ENCODE measurements at places on chromosomes 2 and 18.
A peak's percentile ranks its signal among the peaks of the same experiment; 100 is the strongest.

DNA sequence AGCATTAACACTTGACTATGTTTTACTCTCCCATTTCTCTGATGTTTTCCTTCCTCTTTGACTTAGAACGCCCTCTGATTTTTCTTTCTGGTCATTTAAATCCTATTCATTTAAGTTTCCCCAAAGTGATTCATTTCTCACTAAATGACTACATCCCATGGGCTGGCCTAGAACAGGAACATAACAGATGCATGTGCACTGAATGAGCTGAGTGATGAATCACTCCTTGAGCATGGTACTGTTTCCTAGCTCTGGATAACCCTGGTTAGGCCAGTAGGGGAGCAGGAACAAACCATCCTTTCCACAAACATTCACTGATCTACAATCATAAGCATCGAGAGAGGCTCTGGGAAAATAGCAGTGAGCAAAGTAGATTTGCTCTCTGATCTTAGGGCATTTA is 221.9 kb upstream of the SETBP1 start:
- DNase-seq = no peak

- DNase-seq = no peak
These were observed 769.6 kb upstream of the CRIM1 start for GRCh38 chr2:35585972-35586371.

GRCh38 chr18:13558124-13558523 is 168.2 kb downstream of the FAM210A start:
- DNase-seq = no peak

DNA sequence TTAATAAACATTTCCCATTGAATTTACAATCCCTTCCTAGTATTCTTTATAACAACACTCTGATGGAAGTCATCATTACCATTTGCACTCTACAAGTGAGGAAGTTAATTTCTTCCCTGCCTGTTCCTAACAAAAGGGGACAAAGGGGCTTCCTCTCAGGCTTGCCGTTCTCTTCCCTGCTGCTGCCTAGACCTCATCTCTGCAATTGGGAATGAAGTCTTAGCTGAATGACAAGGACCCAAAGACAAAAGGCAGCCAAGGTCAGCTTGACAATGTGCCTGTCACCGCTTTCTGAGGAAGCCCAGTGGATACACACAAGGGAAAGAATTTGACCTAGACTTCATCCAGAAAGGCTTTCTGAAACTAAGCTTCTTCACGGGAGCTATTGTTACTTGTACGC is 416.4 kb downstream of the CMPK2 start:
- no peak for DNase-seq

GRCh38 chr2:74440378-74441169 is 1.2 kb downstream of the RTKN start:
- no peak for DNase-seq

DNA sequence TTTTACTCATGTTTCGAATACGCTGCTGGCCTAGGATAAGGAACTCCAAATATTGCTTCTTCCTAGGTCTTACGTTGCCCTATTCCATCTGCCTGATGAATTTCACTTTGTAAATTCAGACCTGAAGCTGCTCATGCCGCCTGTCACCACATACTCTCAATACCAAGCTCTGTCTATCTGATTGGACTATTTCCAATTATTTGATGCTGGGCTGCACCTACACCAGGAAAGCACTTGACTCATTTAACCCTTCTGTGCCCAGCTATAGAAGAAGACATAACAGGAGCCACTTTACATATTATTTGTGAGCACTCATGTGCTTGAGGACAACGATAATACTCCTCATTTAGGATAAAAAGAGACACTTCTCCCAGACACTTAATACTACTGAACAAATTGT is 1293.9 kb upstream of the LRRTM1 start:
- no peak for DNase-seq

DNA sequence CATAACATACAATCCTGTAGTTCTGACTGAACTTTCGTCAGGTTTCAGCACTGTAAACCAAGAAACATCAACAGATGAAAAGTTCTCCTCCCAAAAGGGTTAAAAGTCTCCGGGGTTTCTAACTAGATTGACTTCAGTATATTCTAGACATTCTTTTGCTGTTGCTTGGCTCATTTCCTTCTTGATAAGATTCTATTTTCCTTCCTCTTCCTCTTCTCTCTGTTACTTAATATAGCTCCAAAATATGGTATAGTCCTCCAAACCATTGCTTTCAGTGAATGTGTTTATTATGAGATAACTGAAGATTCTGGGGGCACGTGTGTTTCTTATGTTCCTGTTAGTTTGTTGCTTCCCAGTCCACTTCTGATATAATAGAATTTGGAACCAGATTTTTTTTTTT is 46.4 kb upstream of the MAP4K3 start:
- DNase-seq = no peak

DNA sequence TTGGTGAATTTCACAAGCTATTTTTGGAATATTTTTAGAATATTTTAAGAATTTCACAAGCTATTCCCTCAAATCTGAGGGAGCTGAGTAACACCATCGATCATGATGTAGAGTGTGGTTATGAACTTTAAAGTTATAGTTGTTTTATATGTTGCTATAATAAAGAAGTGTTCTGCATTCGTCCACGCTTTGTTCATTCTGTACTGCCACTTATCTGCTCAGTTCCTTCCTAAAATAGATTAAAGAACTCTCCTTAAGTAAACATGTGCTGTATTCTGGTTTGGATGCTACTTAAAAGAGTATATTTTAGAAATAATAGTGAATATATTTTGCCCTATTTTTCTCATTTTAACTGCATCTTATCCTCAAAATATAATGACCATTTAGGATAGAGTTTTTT is 15.9 kb downstream of the TYMS start:
- no peak for DNase-seq

GRCh38 chr2:220465700-220466099 is 838.3 kb downstream of the SLC4A3 start:
- DNase-seq = no peak

GRCh38 chr2:112305132-112305531 is 29.7 kb downstream of the ZC3H6 start:
- DNase-seq = no peak

DNA sequence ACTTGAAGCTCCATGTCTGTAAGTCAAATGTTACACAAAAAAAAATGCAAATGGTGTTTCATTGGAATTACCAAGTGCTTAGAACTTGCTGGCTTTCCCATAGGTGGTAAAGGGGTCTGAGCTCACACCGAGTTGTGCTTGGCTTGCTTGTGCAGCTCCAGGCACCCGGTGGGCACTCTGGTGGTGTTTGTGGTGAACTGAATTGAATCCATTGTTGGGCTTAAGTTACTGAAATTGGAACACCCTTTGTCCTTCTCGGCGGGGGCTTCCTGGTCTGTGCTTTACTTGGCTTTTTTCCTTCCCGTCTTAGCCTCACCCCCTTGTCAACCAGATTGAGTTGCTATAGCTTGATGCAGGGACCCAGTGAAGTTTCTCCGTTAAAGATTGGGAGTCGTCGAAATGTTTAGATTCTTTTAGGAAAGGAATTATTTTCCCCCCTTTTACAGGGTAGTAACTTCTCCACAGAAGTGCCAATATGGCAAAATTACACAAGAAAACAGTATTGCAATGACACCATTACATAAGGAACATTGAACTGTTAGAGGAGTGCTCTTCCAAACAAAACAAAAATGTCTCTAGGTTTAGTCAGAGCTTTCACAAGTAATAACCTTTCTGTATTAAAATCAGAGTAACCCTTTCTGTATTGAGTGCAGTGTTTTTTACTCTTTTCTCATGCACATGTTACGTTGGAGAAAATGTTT is 97.9 kb upstream of the IL1R2 start:
- DNase-seq = no peak

- no peak for DNase-seq
These were observed 65.5 kb upstream of the GPC1 start for GRCh38 chr2:240369801-240370585.

DNA sequence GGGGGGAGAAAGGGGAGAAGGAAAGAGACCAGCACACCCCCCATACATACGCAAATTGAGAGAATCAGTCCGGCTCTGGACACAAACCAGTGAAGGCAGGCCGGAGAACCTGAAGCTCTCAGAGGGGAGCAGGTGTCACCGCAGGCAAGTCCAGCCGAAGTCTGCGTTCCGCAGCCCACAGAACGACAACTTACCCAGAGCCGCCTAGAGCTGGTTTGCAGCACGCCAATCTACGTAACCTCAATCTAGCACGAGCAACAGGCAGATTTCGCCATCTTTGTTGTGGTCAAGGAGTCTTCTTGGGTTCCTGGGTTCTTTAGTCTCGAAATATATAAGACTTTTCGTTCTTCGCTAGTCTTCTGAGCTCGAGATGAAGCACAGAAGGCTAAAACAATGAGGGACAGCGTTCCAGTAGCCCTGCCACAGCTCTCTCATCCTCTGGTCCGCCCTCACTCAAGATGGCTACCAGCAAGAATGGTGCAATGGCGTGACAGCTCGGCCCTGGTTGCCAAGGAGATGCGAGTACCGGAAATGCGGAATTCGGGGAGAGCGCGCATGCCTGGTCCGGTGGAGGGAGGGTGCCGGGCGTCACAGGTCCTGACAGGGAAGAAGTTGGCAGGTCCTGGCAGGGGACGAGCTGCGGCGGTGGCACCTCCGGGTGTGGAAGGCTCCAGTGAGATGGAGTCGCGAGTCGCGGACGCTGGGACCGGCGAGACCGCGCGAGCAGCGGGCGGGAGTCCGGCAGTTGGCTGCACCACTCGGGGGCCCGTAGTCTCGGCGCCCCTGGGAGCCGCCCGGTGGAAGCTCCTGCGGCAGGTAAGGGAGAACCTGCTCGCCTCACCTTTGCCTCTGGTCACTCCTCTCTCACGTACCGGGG is at the start of the genes CAMKMT and PREPL:
Gene CAMKMT, plus strand, starts transcription at position 618 of the 877 bp plus-strand sequence.
Gene PREPL, minus strand, starts transcription at position 165 of the 877 bp plus-strand sequence. CDS start 15,152 bp downstream, outside the sequence.
- DNase-seq = peak; percentile 99

DNA sequence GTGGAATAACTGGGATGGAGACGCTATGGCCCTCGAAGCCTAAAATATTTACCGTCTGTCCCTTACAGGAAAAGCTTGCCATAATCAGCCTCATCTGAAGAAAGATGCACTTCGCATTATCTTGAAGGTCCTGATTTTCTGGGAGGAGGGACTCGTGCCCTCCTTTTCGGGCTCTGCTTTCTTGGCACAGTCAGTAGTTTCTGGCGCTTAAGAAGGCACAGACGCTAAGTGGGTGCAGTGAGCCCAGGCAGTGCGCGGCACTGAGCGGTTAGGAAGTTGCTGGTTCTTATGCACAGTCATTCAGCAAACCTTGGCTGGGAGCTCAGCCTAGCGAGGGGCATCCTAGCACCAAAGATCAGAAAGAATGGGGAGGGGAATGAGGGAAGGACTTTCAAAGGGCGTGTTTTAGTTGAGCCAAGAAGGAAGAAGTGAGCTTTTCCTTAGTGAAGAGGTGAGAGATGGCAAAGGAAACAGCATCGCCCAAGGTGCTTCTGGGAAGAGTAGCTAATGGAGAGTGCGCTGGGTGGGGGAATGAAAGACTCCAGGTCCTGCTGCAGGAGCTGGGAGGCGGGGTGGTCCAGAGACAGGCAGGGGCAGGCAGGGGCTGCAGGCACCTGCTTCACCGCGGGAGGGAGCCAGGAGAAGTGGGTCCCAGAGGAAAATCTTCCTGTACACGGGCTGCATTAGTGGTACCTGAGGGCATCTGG is 64.1 kb downstream of the ZCCHC2 start:
- no peak for DNase-seq

DNA sequence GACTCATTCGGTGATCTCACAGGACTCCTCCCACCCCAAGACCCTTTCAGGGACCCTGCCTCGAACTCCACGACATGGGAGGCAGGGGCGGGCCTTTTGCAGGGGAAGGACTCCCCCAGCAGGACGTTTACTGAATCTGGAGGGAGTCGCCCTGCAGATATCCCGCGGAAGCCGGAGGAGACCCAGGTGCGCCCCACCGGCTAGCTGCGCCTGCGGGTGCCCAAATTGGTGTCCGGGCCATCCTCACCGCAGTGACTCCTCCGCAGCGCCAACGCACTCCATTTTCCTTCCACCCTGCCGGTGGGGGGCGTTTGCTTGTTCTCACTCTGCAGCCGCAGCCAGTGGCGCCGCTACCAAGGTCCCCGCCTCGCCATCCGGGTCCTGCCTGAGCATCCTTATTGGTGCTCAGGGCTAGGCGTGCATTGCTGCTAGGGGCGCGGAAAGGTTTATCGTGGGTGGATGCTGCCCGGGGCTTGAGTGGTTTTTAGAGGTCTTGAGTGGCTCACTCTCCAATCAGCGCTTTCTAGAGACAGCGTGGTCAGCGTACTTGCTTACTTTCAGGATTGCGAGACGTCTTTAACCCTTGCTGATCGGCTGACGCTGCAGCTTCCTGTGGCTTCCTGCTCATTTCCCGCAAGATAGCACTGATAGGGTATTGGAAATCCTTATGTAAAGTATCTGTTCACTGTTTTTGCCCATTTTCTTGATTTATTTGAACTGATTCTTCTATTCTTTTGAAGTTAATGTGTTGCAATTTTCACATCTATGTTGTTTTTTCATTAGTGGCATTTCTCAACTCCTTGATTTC is 81.4 kb downstream of the BIN1 start:
- no peak for DNase-seq

DNA sequence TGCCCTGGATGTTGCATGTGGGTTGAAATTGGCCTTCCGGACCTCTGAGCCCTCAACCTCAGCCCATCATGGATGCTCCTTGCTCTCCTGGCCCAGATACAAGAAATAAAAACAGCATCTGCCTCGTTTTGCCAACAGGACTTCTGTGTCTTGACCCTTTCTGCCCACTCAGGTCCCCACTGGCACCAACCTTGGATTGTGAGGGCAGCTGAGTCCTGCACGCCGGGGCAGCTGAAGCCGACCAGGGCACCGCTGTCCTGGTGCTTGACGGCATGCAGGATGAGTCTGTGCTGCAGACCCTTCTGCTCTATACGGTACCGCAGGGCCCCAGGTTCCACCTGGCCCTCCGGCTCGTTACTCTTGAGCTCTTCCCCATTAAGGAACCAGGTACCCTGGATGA is 4.7 kb downstream of the OBSL1 start:
- no peak for DNase-seq

DNA sequence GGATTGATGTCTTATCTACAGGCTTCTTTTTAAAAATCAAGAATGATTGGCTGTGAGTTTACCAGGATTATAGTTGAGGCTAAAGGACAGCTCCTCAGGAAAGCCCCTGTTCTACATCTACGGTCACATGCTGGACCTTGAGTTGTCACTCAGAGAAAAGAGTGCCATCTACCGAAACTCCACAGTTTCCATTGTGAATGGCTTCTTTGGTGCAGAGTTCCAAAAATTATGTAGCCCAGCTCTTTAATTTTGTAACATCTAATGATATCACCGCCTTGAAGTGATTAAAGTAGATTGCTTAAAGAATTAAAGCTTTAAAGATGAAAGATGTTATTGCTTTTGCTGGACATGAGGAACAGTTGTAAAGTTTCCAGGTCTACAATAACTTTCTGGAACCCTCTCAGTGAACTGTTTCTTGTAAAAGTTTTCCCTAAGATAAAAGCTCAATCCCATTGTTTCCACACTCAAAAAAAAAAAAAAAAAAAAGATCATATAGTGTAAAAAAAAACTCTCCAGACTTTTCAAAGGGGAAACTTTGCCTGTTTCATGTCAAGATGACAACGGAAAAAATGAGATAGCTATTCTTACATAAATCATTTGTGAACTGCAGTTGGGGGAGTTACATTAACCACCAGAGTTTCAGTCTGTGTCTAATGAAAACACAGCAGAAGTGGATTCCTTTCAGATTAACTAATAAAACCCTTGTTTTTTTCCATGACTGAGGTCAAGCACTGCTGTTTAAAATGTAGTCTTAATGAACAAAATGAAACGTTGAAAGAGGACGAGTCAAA is 4.3 kb downstream of the COL3A1 start:
- no peak for DNase-seq

- no peak for DNase-seq
These were observed 8.5 kb upstream of the CELF4 start for GRCh38 chr18:37574113-37574512.

Data from chondrocyte (in vitro differentiated cells).